A549 treated with dexamethasone at 1 μM for 4 hours (cell line): ENCODE measurements at places on chromosomes 2 and 18. TPM values are rescaled to one million over a fixed set of nuclear protein-coding genes. Genes with fewer than 3 reads are reported as not detected.

CTNNA2 gene
- total RNA-seq: 0.19 to 0.89 TPM (median 0.33 TPM) in 5 replicates

HOXD1 gene
- 0.15 to 0.25 TPM (median 0.21 TPM) in 5 replicates for total RNA-seq

ABCG8 gene
- 0.04 TPM in 1 of 5 replicates, not detected in the others for total RNA-seq

NGEF gene
- total RNA-seq: 12.6 to 17.0 TPM (median 14.6 TPM) in 5 replicates

TFPI gene
- total RNA-seq: 40.9 to 60.9 TPM (median 48.9 TPM) in 5 replicates

MDH1B gene
- total RNA-seq: 1.3 to 1.9 TPM (median 1.7 TPM) in 5 replicates

C2orf80 gene
- not detected in 5 replicates for total RNA-seq

ITPRIPL1 gene
- total RNA-seq: not detected in 5 replicates

PDE6D gene
- total RNA-seq: 20.9 to 24.0 TPM (median 23.1 TPM) in 5 replicates

HOXD3 gene
- 0.14 to 0.21 TPM (median 0.18 TPM) in 3 of 5 replicates, not detected in the others for total RNA-seq

FSHR gene
- total RNA-seq: not detected in 5 replicates

PTPRN gene
- 0.97 to 1.8 TPM (median 1.4 TPM) in 5 replicates for total RNA-seq

BOLL gene
- total RNA-seq: not detected in 5 replicates

FAM237A gene
- not detected in 5 replicates for total RNA-seq

CFC1 gene
- 0.07 to 0.08 TPM in 2 of 5 replicates, not detected in the others for total RNA-seq

PHOSPHO2 gene
- 1.7 to 3.8 TPM (median 2.6 TPM) in 5 replicates for total RNA-seq

SIGLEC15 gene
- total RNA-seq: not detected in 5 replicates

KIAA2012 gene
- total RNA-seq: not detected in 5 replicates

MARCO gene
- 0.08 to 0.19 TPM (median 0.15 TPM) in 3 of 5 replicates, not detected in the others for total RNA-seq

ATP6V1C2 gene
- total RNA-seq: 0.11 to 0.37 TPM (median 0.14 TPM) in 5 replicates

KLHL41 gene
- total RNA-seq: 0.11 to 0.21 TPM (median 0.16 TPM) in 5 replicates

ACTR2 gene
- total RNA-seq: 157 to 223 TPM (median 197 TPM) in 5 replicates

GKN2 gene
- 1.5 to 2.9 TPM (median 2.0 TPM) in 5 replicates for total RNA-seq

POTEC gene
- total RNA-seq: not detected in 5 replicates

CNGA3 gene
- 0.03 to 0.09 TPM (median 0.05 TPM) in 4 of 5 replicates, not detected in the other for total RNA-seq

IL36G gene
- not detected in 5 replicates for total RNA-seq

CCDC148 gene
- total RNA-seq: 0.14 to 0.35 TPM (median 0.28 TPM) in 5 replicates

RGPD5 gene
- 4.6 to 10.0 TPM (median 8.6 TPM) in 5 replicates for total RNA-seq

TDRD15 gene
- not detected in 5 replicates for total RNA-seq

CTIF gene
- 11.1 to 15.1 TPM (median 12.9 TPM) in 5 replicates for total RNA-seq

SERPINB13 gene
- total RNA-seq: not detected in 5 replicates

SP140 gene
- total RNA-seq: 0.11 to 0.26 TPM (median 0.24 TPM) in 3 of 5 replicates, not detected in the others

EMILIN1 gene
- 0.32 to 0.57 TPM (median 0.43 TPM) in 5 replicates for total RNA-seq

FHOD3 gene
- total RNA-seq: 2.5 to 3.3 TPM (median 2.6 TPM) in 5 replicates

FABP1 gene
- not detected in 5 replicates for total RNA-seq

PPIL3 gene
- 21.2 to 25.8 TPM (median 24.3 TPM) in 5 replicates for total RNA-seq

SFT2D3 gene
- 4.3 to 5.4 TPM (median 4.8 TPM) in 5 replicates for total RNA-seq

RASGRP3 gene
- total RNA-seq: 0.51 to 1.1 TPM (median 0.79 TPM) in 5 replicates

DSG3 gene
- 0.01 to 0.02 TPM (median 0.02 TPM) in 4 of 5 replicates, not detected in the other for total RNA-seq

AGBL5 gene
- 28.5 to 34.9 TPM (median 34.4 TPM) in 5 replicates for total RNA-seq

ZBTB7C gene
- total RNA-seq: 0.16 to 0.53 TPM (median 0.19 TPM) in 5 replicates

CCDC68 gene
- total RNA-seq: 4.1 to 5.8 TPM (median 4.4 TPM) in 5 replicates

FAM110C gene
- 0.15 to 0.49 TPM (median 0.34 TPM) in 5 replicates for total RNA-seq

PRSS56 gene
- 0.08 to 0.16 TPM (median 0.12 TPM) in 4 of 5 replicates, not detected in the other for total RNA-seq

TMEM198 gene
- 0.56 to 1.2 TPM (median 1.1 TPM) in 5 replicates for total RNA-seq

APCDD1 gene
- 0.07 to 0.11 TPM (median 0.07 TPM) in 3 of 5 replicates, not detected in the others for total RNA-seq

CYTIP gene
- total RNA-seq: 0.04 to 0.25 TPM (median 0.05 TPM) in 3 of 5 replicates, not detected in the others

GBX2 gene
- 1.8 to 3.3 TPM (median 2.9 TPM) in 5 replicates for total RNA-seq

GKN1 gene
- 0.24 to 0.56 TPM (median 0.41 TPM) in 5 replicates for total RNA-seq

EMILIN2 gene
- 9.5 to 13.7 TPM (median 12.1 TPM) in 5 replicates for total RNA-seq

MYOM1 gene
- total RNA-seq: 0.07 to 0.30 TPM (median 0.25 TPM) in 5 replicates
